Daoy (cell line): ENCODE measurements at places on chromosomes 3 and 15.

GRCh38 chr3:144968750-144969350 is 997.2 kb downstream of the DIPK2A start:
- DNase-seq = no peak

DNA sequence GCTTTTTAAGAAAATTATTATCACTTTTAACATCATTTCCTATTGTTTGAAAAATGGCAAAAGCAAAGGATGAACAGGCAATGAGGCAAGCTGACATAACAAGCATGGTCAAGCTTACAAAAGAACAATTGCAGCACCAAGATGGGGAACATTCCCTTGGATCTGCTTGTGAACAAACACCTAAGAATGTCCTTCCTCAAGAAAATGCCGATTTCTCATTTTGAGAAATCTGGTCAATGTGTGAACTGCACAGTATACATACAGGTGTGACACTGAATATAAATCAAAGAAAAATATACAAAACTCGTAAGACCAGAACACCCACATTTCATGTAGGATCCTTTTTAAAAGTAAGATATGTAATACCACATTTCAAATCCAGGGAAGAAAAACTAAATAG is 58.9 kb downstream of the LRRFIP2 start:
- no peak for DNase-seq

- no peak for DNase-seq
Measured at GRCh38 chr3:162171970-162172369, 675.4 kb downstream of the OTOL1 start.

DNA sequence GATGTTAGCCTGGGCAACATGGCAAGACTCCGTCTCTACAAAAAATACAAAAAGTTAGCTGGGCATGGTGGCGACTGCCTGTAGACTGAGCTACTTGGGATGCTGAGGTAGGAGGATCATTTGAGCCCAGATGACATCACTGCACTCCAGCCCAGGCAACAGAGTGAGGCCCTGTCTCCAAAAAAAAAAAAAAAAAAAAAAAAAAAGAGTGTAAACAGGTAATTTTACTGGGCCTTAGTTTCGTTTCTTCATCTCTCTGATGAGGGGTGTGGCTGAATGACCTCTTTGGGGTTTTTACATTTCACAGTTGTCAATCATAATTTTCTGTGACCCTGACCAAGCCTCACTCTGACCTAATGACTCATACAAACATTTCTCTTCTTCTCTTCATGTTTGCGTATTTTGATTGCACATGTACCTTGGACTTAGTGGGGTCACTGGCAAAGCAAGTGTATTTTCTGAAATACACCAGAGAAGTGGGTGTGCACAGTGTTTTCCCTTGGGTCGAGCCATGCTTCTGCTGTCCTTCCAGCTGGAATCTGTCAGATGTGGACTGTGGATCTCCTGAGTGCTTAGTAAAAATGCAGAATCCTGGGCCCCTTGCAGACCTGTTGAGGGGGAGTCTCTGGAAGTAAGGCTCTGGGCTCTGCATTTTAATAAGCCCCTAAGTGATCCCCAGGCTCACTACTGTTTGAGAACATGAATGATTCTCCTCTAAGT is 140.5 kb downstream of the FNDC3B start:
- DNase-seq = no peak

DNA sequence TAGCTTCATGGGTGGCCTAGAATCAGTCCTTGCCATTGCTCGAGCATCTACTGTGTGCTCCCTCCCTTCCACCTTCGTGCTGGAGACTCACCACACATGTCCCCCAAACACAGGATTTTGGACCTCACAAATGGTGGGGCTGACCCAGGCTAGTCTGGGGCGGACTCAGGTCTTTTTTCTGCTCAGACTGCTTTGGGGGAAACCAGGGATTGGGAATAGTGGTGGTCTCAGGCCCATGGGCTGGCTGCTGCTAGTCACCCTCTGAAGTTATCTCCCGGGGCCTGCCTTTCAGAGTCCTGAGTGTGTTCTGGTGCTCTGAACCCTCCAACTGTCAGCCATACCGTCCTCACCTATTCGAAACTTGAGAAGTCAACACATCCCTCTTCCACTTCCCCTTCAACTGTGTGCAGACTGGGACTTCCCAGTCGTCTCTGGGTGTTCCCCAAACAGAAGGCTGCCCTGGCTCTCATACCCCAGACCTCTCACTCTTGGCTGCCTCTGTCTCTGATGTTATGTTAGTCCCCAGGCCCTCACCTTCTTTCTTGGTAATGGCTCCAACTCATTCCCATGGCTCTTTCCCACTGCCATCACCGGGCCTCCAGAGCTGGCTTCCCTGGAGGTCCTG is 46.0 kb downstream of the PPCDC start:
- DNase-seq = no peak

GRCh38 chr3:87563712-87564111 is 287.3 kb upstream of the POU1F1 start:
- no peak for DNase-seq

DNA sequence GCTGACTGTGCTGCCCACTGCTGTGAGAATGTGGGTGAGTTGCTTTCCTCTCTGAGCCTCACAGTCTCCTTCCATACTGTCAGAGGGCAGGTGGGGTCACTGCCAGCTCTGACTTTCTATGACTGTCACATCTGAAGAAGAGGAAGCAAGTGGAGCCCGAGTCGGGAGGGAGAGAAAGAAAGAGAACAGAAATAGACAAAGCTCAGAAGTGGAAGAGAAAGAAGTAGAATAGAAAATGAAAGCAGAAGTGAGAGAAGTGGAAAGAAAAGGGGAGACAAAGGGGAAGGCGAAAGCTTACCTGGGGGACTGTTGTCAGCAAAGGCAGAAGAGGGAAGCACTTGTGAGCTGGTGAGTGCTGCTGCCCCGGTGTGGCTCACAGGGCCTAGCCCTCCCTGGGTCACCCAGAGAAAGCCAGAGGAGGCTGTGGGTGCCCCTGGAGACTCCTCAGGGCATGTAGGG is 57.9 kb downstream of the EPHB1 start:
- no peak for DNase-seq

- DNase-seq = peak; percentile 28
Measured at GRCh38 chr15:29451201-29451781, 181.7 kb upstream of the NSMCE3 start.

- no peak for DNase-seq
Measured at GRCh38 chr3:120858521-120858920, 49.5 kb upstream of the STXBP5L start.

DNA sequence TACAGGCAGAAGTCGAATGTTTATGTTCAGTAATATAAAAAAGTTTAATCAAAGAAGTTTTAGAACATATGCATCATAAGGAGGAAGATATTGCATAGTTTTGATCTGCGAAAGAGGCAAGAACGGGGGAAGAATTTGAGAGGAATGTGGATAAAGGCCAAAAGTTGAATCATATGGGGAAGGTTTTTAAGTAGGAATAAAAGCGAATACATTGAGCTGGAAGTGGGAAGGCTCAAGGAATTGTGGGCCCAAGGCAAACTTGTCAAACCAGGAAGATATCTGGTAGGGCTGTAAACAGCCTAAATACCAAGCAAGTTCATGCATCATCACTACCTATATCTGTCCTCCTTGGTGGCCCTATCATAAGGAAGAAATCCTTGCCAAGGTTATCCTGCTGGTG is 186.9 kb downstream of the MAGI1 start:
- no peak for DNase-seq

GRCh38 chr15:42832576-42832975 is 88.0 kb downstream of the TTBK2 start:
- peak; percentile 65 for DNase-seq

- DNase-seq = no peak
Measured at GRCh38 chr15:35319354-35319753, 226.6 kb downstream of the DPH6 start.

- DNase-seq = peak; percentile 11
Measured at GRCh38 chr15:39801641-39802309, 19.1 kb upstream of the FSIP1 start.

DNA sequence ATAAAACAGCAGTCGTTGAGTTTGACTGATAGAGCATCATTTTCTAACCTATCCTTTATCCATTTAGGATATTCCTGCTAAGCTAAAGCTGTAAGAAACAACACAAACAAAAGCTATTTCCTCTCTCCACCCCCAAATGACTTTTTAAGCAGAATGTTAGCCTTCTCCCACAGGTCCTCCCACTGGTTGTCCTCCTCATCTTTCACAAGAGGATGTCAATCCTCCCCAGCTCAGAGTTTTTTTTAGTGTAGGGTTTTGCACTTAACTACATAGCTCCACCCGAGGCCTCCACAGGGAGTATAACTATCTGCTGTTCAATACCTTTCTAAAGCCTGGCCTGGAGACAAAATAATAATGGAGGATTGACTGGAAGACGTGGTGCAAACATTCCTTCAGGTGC is 7.8 kb downstream of the SETMAR start:
- DNase-seq = no peak

- no peak for DNase-seq
Measured at GRCh38 chr3:38722781-38723568, 73.5 kb upstream of the SCN5A start.

DNA sequence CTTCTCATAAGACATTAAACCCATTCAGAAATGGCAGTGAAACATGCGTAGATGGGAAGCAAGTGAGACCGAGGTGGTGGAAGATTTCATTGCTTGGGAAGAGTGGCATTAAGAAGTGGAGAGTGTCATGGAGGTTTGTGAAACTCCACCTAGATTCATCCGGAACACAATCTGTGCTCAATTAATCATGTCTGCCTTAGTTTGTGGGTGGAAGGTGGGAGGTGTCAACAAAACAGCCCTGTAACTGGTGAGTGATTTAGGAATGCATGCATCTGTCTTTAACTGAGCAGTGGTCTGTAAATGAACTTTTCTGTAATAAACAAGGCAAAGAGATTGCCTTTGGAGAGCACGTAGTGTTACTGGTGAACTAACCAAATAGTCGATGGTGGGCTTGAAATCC is 113.7 kb downstream of the WNT5A start:
- DNase-seq = no peak

DNA sequence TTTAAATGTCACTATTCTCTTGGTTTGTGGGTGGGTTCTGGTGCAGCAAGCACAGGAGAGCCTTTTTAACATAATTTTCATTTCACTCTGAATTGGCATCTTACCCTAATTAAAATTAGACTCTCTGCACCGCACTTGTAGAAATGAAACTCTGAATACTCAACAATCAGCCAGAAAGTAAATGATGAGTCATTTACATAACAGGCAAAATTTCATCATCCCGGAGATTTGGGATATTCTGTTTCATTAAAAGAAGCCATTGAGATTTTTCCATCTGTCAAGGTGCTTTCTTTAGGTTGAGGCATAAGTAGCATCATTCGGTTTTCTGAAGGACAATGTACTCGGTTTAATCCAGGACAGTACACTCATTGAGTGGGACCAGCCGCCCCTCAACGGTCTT is 111.0 kb downstream of the RFTN1 start:
- DNase-seq = no peak

DNA sequence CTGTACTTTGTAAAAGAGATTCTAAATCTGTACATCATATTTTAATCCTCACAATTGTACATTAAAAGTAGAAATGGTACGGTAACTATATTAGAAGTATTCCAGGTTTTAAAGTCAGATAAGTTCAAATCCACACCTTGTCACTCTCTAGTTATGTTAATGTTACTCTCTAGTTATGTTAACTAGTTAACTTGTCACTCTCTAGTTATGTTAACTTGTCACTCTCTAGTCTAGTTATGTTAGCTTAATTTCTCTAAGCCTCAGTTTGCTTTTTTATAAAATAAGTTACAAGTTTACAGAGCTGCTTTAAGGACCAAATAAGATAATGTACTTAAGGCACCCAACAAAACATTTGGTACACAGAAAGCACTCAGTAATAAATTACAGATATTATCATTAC is 42.6 kb downstream of the ZNF280D start:
- DNase-seq = no peak

DNA sequence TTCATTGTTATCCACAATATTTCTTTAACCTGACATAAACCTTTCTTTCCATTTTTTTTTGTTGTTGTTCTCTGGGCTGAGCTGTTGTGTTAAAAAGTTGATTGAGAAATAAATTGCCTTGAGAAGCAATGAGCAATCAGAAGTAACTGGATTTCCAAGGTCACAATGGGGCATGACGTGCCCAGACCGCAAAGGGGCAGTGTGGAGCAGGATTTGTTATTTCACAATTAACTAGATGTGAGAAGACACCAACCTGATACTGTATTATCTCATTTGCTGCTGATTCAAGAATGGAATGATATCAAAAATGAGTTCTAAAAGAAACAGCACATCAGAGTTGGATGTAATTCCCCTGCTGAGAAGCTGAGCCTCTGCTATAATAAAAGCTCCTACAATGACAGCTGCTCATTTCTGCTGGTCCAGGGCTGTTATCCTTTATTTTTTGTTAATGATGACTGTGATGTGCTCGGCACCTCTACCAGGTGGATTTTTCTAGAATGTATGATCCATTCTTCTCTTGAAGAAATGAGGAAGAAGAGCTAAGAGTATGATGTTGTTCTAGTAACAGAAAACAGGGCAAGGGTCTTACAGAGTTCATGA is 28.1 kb downstream of the CPNE4 start:
- DNase-seq = peak; percentile 24

GRCh38 chr3:195171093-195171873 is 99.7 kb downstream of the XXYLT1 start:
- DNase-seq = no peak

DNA sequence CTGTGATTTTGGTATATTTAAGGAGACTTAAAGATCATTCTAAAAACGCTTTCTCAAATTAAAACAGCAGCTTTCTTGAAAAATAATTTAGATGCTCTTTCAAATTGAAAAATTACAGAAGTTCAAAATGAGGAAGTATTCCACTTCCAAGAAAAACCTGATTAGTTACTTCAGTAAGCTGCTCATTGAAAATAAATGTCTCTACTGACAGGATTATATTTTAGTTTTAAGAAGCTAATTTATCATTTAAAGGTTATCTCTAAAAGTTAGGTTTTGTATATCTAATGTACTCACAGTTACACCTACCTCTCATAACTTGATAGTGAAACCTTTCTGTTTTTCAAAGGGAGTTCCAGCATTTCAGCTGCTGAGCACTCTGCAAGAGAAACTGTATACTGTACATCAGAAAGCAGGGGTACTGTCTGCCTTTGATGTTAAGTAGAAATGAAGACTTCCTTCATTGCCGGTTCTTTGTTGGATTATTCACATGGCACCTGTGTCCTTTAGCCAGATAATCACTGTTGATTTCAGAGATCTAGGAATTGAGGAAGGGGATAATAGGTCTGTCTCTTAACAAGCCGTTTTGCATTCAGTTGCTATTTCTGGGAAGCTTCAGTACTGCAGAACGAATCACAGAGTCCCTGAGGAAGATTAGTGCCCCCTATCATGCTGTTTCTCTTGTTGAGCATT is 161.6 kb downstream of the TCF12 start:
- DNase-seq = no peak

GRCh38 chr3:94303266-94303665 is 240.4 kb downstream of the NSUN3 start:
- DNase-seq = no peak
